DMS53 (cell line): ENCODE measurements at places on chromosomes 3 and 15.

- DNase-seq: no peak
These were observed 7.4 kb upstream of the PCOLCE2 start for GRCh38 chr3:142896201-142896755.

GRCh38 chr15:37973856-37974255 is 39.4 kb downstream of the TMCO5A start:
- DNase-seq: no peak

DNA sequence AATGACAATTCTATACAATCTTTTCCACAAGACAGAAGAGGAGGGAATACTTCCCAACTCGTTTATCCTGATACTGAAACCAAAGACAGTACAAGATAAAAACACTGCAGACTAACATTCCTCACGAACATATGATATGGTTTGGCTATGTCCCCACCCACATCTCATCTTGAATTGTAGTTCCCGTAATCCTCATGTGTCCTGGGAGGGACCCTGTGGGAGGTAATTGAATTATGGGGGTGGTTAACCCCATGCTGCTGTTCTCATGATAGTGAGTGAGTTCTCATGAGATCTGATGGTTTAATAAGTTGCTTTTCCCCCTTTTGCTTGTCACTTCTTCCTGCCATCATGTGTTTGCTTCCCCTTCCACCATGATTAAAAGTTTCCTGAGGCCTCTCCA is 83.9 kb upstream of the PROK2 start:
- no peak for DNase-seq

- no peak for DNase-seq
These were observed 23.0 kb upstream of the ARPP21 start for GRCh38 chr3:35616346-35616745.

GRCh38 chr15:33084661-33085060 is 109.9 kb downstream of the FMN1 start:
- DNase-seq: no peak

- peak; percentile 88 for DNase-seq
These were observed 14.7 kb downstream of the RHOV start for GRCh38 chr15:40859206-40859851.

DNA sequence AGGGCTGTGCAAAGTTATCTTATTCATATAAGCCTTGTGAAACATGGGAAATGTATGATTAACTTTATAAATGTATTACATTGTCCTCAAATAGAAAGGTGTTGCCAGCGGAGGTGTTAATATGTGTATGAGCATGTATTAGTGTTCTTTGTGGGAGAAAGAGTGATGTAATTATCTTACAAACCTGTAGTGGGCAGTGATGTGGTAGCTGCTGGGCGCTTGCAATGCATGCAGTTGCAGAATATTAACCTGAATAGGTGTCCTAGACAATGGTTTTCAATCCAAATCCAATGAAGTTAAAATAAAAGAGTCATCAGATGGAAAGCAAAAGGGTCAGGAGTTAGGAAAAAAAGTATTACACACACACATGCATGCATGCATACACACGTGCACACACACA is 881.3 kb upstream of the CADM2 start:
- peak; percentile 9 for DNase-seq
